DMS53 (cell line): ENCODE measurements at places on chromosomes 2 and 18.

DNA sequence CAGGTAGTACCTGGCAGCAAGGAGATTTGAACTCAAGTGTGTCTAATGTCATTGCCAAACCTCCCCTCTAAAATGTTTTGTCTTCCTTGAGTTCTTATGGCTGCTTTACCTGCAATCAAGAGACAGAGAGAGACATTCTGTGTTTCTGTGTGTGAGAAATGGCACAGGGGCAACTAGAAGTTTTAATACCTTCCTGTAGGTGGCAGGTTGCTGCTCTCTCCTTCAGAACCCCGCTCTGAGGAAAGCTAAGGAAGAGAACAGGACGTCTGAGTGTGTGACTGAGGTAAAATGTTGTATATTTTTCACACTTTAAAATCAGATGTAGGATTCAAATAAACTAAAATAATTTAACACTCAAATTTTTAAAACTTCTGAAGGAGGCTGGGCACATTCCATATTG lies 19.2 kb downstream of the DTNA start:
- DNase-seq: peak; percentile 57

GRCh38 chr2:161273038-161273760 lies 35.0 kb upstream of the PSMD14 start:
- peak; percentile 87 for DNase-seq

- DNase-seq: no peak
Measured at GRCh38 chr2:31269087-31269486, 35.1 kb downstream of the EHD3 start.

- DNase-seq: no peak
Measured at GRCh38 chr2:214293593-214293992, 117.3 kb upstream of the VWC2L start.

- DNase-seq: peak; percentile 26
Measured at GRCh38 chr18:2961821-2962220, 51.1 kb downstream of the LPIN2 start.

DNA sequence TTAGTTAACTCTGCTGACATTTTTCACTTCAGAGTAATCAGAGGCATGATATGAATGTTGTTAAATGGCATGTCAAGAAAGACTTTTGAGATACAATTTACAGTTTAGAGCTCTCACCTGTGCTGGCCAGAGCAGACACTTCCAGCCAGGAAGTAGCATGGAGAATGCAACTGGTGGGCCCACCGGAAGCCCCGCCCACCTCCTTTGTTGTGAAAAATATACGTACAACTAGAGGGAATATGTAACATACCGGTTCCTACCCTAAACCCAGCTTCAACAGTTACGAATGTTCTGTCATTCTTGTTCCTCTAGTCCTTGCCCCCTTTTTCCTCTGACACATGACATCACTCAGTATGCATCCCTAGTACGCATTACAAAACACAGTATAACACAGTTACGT lies 70.2 kb upstream of the ITM2C start:
- DNase-seq: no peak

DNA sequence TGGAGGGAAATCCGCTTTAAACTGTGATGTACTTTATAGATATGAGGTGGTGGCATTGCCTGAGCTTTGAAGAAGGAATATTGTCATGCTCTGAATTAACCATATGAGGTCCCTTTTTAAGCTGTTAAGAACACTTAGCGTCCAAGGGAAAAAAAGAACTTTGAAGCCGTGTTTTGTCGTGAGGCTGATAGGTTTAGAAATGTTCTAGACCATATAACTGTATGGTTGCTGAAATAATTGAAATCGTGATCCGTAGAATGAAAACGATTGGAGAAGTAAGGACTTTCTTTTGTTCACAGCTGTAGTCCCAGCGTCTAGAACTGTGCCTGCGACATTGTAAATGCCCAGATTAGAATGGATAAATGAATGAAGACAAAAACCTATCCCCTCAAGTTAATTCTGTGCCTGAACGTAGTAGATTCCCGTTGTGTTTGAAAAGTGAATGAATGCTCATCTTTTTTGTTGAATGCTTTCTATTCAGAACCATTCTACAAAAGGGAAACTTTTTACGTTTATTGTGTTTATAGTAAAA lies 1.5 kb downstream of the SMCHD1 start:
- no peak for DNase-seq

GRCh38 chr2:185222311-185222710 lies 516.3 kb upstream of the FSIP2 start:
- no peak for DNase-seq

GRCh38 chr2:171318463-171318934 lies 115.3 kb downstream of the METTL8 start:
- DNase-seq: no peak

GRCh38 chr2:20803226-20803682 lies 19.6 kb downstream of the LDAH start:
- DNase-seq: no peak

- peak; percentile 44 for DNase-seq
Measured at GRCh38 chr2:112724591-112725525, 4.0 kb downstream of the NT5DC4 start.

DNA sequence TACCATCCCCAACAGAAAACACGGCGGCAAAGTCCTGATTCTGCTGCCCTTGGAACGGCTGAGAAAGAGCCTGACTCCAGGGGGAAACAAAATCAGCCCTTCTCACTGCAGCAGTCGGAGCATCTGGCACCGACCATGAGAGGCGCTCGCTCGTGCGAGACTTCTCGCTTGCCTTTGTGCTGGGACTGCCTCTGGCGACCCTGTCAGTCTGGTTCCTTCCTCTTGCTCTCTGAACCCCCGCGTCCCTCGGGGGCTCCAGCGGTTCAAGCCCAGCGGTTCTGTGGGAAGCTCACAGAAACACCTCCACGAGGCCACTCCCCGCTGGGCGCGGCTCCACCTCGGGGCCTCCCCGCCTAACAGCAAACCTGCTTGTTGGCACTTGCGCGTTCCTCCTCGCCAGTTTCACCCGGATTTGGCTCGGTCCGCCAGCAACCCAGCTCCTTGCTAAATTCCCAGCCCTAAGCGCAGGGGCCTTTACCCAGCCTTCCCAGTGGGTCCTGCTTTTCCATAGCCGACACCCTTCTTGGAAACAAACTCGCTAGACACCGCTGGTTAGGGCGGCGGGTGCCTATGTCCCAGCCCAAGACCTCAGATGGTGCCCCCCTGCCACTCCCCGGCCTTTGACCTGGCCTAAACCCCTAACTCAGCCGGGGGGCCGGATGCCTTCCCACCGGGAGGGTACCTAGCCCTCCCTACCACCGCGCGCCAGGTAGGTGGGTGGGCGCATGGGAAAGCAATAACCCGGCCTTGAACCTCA lies 2.2 kb downstream of the RND3 start:
- peak; percentile 71 for DNase-seq

- DNase-seq: no peak
Measured at GRCh38 chr2:197591339-197592072, 75.6 kb downstream of the MOB4 start.

GRCh38 chr2:168686452-168687191 lies 115.8 kb upstream of the NOSTRIN start:
- DNase-seq: no peak

- DNase-seq: no peak
Measured at GRCh38 chr2:233708942-233709341, 3.8 kb upstream of the UGT1A5 start.

- no peak for DNase-seq
Measured at GRCh38 chr2:157720504-157720903, 91.8 kb upstream of the ACVR1C start.

DNA sequence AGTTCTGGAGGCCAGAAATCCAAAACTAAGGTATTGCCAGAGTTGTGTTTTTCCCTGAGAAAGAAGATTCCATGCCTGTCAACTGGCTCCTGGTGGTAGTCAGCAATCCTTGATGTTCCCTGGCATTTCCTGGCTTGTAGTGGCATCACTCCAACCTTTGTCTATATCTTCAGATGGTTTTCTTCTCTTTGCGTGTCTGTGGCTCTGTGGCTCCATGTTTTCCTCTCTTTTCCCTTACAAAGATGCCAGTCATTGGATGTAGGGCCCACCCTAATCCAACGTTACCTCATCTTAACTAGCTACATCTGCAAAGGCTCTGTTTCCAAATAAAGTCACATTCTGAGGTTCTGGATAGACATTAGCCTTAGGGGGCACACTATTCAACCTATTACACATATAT lies 41.8 kb downstream of the SLC14A1 start:
- no peak for DNase-seq

GRCh38 chr2:105775809-105776559 lies 31.3 kb downstream of the NCK2 start:
- no peak for DNase-seq

- DNase-seq: no peak
Measured at GRCh38 chr18:9968081-9968848, 54.4 kb downstream of the VAPA start.

DNA sequence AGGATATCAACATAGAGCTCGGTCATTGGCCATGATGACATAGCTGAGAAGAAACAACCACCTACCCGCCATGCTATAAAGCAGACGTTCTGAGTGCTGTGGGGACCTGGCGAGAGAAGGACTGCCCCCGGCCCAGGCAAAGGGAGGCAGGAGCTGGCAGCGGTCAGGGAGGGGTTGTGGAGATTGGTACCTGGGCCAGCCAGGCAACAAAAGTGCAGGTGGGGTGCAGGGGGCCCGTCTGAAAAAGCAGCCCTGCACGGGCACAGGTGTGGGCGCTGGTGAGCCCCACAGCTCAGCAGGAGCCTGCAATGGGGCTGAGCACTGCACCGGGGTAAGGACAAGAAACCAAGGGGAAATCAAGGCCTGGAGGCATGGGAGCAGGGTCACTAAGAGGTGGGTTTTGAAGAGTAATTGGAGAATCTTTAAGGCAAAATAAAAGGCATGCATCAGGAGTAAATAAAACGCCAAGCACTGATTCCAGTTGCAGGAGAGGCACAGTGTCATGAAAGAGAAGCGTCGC lies 464.0 kb downstream of the EIPR1 start:
- DNase-seq: no peak

- DNase-seq: no peak
Measured at GRCh38 chr2:42369532-42370229, 8.7 kb upstream of the COX7A2L start.

- peak; percentile 21 for DNase-seq
Measured at GRCh38 chr2:165173215-165173614, 30.6 kb downstream of the SCN3A start.

DNA sequence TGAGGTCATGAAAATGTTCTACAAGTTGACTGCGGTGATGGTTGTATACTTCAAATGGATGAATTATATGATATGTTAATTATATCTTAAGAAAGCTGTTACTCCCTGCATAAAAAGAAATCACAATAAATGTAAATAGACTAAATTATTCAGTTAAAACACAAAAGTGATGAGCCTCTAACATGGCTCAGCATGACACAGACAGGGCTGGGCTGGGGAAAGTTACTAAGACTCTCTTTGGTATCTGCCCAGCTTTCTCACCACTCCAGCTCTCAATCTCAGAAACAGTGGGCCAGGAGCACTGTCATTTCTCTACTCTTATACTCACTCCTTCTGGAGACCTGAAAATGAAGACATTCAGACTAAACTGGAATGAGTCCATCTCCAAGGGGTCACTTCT lies 3.5 kb downstream of the CYP27C1 start:
- DNase-seq: no peak

GRCh38 chr2:151523850-151524249 lies 114.1 kb downstream of the RIF1 start:
- DNase-seq: no peak

- no peak for DNase-seq
Measured at GRCh38 chr2:149082079-149082478, 43.6 kb downstream of the LYPD6B start.
